GM20000 (cell line): ENCODE measurements at places on chromosomes 3 and 15.

GRCh38 chr15:22944651-22945050 is 35.5 kb downstream of the CYFIP1 start:
- no peak for DNase-seq

DNA sequence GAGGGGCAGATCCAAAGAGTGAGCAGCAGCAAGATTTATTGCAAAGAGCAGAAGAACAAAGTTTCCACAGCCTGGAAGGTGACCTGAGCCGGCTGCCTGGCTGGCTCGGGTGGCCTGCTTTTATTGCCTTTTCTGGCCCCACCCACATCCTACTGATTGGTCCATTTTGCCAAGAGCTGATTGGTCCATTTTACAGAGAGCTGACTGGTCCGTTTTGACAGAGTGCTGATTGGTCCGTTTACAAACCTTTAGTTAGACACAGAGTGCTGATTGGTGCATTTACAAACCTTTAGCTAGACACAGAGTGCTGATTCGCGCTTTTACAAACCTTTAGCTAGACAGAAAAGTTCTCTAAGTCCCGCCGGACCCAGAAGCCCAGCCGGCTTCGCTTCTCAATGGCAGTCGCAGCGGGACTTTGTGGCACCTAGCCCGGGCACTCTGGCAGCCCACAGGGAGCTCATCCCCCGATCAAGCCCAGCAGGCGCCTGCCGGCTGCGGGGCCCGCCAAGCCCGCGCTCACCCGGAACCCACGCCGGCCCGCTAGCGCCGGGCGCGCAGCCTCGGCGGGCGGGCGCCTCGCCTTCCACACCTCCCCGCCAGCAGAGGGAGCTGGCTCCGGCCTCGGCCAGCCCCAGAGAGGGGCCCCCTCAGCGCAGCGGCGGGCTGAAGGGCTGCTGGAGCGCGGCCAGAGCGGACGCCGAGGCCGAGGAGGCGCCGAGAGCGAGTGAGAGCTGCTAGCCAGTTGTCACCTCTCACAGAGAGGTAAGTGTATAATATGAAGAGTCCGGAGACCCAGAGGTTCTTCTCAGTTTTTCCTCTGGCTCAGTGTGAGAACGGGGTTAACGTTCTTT is 339.2 kb downstream of the CHL1 start:
- DNase-seq, result no peak

DNA sequence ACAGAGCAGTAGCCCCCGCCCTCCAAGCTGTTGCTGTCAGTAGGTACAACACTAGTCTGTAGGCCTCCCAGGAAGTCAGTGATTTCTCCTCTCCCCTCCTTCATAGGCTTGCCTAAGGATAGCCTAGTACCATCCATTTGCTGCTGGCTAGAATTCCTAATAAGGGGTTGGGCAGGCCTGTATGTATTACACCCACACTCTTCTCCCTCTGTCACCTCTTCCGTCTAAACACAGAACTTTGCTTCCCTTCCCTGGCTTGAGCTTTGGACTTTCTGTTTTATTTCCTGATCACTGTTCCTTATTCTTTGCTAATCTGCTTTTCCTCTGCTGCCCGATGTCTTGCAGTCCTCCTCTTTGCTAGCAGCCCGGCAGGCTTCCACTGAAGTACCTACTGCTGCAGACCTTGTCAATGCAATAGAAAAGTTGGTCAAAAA is 93.4 kb upstream of the UMPS start:
- DNase-seq, result no peak

DNA sequence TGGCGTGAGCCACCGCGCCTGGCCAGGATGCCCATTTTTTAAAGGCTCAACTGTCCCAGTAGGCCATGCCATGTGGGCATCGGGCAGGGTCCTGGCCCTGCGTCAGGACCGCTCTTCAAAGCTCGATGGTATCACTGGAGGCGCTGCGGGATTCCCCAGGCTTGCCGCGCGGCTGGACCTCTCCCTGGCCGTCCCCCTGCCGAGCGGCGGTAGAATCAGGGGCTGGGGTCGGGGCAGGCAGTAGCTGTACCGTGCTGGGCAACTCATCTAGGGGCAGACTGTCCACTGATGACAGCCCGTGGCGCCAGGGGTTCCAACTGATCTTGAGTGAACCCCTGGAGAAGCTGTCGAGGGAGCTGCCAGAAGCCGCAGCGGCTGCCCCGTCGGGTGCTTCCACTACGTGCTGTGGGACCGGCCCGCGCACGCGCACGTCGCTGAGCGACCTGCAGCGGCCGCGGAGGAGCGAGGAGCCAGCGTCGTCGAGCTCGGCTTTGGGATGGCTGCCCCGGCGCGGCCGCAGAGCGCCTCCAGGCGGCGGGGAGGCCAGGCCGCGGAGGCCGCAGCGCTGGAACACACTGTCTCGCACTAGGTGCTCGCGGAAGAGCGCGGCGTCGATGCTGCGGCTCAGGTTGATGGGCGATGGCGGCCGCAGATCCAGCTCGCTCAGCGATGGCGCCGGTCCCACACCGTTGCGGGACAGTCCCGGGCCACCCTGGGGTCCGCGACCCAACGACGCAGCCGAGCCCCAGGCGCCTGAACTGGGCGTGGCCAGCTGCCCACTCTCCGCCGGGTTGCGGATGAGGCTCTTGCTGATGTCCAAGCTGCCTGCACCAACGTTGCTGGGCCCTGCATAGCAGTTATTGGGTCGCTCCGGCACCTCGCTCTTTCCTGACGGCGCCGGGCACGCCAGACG is 5.8 kb downstream of the PRRT3 start:
- DNase-seq, result peak; percentile 87

- no peak for DNase-seq
Observed at GRCh38 chr3:18712713-18713576, 287.8 kb upstream of the SATB1 start.

DNA sequence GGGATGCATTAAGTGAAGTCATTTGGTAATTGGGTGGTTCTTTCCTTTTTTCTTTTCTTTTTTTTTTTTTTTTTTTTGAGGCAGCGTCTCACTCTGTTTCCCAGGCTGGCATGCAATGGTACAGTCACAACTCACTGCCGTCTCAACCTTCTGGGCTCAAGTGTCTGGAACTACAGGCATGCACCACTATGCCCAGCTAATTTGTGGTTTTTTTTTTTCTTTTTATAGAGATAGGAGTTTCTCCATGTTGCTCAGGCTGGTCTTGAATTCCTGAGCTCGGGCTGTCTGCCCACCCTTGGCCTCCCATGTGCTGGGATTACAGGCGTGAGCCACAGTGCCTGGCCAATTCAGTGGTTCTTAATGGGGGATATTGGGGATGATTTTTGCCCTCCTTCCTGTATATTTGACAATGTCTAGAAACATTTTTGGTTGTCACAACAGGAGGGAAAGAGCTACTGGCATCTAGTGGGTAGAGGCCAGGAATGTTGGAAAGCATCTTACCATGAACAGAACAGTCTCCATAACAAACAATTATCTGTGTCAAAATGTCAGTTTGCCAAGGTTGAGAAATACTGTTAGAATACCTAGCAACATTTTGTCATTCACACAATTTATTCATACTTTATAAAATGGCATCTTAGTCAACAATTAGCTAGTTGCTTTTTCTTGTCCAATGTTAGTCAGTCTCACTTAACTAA is 79.4 kb upstream of the CNTN3 start:
- DNase-seq, result no peak

DNA sequence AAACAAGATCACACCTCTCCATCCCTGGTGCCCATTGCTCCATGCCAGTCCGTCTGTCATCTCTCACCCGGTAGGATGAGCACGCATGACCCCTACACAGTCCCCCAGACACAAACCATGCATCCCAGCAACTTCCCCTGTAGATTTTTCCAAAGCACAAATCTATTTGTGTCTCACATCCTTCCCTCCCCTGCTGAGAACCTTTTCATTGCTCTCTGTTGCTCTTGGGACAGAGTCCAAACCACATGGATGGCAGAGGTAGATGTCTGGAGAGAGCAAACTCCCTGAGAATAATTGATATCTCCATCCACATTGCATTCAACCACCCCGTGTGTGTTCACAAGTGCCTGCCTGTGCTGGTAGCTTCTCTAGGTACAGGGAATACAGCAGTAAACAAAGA is 29.9 kb upstream of the LRTM1 start:
- no peak for DNase-seq

- no peak for DNase-seq
Observed at GRCh38 chr3:172177046-172177445, 137.7 kb downstream of the FNDC3B start.

GRCh38 chr3:123096731-123097130 is 29.9 kb downstream of the PDIA5 start:
- DNase-seq, result no peak

DNA sequence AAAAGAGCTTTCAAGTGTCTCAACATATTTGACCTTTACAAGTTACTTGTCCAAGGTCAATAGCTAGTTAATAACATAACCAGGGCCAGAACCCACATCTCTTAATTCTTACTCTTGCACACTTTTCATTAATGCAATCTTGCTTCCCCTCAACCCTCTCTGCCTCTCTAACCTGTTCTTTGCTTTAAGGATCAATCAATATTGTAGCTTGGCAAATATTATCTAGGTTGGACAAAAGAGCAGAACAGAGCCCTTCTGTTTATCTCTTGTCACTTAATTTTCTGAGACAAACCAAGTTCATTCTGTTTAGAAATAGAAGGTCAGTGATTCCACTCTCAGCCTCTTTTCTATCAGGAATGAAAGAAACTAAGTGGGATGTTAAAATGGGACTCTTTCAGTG is 180.5 kb downstream of the USP13 start:
- no peak for DNase-seq

GRCh38 chr15:96316953-96317629 is 13.4 kb upstream of the NR2F2 start:
- DNase-seq, result no peak

DNA sequence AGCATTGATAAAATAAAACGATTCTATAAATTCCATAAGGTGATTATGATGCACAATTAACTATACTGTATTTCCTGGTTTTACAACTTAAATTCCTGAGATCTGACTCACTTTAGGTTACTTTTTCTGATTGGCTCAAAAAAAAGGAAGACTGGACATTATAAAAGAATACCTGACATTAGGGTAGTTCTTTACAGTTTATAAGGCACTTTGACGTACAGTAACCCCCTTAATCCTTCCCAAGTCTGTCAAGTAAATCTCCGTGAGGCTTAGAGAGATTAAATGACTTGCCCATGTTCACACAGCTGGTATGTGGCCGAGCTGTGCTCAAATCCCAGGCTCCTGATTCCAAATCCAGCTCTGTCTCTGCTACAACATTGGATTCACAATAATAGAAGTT is 1.0 kb upstream of the SLTM start:
- DNase-seq, result no peak

DNA sequence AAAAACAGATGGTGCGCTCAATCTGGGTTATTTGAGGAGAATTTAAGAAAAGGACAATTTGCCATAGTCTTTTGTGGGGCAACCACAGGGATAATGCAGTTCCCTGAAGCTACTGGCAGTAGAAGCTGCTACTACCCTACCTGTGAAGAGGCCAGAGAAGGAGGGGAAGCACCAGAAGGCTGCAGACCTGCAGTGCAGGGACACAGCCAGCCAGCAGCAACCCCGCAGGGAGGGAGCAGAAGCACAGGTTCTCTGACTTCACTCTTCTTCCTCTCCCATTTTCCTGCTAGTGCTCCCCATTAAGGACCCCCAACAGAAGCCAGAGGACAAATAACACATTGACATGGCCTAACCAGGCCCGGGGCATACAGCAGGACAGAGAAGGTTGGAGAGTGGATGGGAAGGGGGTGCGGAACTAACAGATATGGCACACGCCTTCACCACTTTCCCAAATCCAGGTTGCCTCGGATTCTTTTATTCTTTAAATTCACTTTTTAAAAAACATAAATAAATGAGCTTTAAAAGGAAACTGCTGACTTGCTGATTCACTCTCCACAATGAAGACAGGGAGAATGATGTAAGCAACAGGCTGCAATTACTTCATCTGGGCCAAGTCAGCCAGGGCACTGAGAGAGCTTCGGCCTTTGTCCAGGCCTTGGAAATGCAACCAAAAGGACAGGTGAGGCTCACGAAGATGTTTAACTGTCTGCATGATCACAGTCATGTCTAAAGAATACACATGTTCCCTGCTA is 30.1 kb downstream of the POPDC2 start:
- no peak for DNase-seq

DNA sequence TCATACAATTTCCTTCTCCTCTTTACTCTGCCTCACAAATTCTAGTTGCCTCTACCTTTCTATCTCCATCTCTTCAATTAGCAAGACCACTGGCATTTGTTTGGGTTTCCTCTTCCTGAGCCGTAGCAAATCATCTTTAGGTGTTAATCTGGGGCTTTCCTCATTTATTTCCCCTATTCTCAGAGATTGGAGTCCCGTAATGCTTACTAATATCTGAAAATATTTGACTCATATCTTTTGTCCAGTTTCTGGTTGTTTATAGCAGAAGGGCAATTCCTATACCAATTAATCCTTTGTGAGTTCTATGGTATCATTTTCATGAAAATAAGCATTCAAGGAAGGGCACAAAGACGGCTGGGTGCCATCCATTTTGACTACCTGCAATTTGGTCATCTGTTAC is 103.7 kb downstream of the NR2E3 start:
- DNase-seq, result peak; percentile 35

GRCh38 chr3:63207066-63207590 is 71.0 kb upstream of the SYNPR start:
- no peak for DNase-seq

- DNase-seq, result no peak
Observed at GRCh38 chr3:128547368-128547987, 54.5 kb upstream of the GATA2 start.

GRCh38 chr3:11532931-11533391 is 110.8 kb downstream of the VGLL4 start:
- DNase-seq, result no peak

DNA sequence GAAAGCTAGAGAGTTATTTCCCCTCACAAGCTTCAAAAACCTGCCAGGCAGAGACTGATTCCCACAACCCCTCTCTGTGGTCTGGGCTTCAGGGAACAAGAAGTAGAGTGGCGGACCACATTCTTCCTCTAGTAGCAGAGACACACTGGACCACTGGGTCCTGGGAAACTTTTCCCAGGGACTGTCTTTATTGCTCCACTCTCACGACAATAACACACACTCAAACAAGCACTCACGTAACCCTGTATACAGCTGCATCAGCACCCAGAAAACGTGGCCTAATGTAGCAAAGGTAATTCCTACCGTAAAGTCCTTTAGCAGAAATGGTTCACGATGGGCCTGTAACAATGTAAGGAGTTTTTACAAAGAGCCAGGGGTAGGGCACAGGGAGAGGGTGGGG is 27.6 kb downstream of the CPOX start:
- DNase-seq, result no peak

DNA sequence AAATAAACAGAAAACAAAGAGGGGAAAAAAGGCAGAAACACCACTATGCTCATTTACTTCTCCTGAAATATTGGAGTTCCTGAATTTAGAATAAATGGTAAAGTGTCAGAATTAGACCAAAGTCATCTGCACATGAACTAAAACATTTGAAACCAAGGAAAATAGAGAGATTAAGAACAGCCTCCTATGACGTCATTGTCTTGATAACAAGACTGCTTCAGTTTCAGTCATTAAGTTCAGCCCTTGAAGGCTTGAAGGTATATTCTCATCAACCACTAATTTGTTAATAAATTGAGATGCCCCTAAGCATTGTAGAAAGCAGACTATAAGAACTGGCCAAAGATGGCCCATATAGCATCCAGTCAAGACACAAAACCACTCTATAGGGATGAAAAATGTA is 2.5 kb downstream of the SUMF1 start:
- no peak for DNase-seq
